Osteocyte (in vitro differentiated cells): ENCODE measurements at places on chromosomes 5 and 9. TPM values are rescaled to one million over a fixed set of nuclear protein-coding genes. Genes with fewer than 3 reads are reported as not detected.

The GFI1B gene
- total RNA-seq = not detected in 2 replicates

The GABRA6 gene
- total RNA-seq = not detected in 2 replicates

The CARTPT gene
- not detected in 2 replicates for total RNA-seq

The CAVIN4 gene
- 1.1 and 1.6 TPM in 2 replicates for total RNA-seq

The MARCHF3 gene
- total RNA-seq = 33.5 and 34.5 TPM in 2 replicates

The PCDHA9 gene
- 1.7 and 1.8 TPM in 2 replicates for total RNA-seq

GRCh38 chr9:16461137-16461840 lies 409.2 kb downstream of the BNC2 start:
- H3K27ac ChIP-seq = no peak overlapping the region
- peaks cover 4% of the 10 kb centered on the region for H3K36me3 ChIP-seq
- no peak overlapping the region for H3K4me3 ChIP-seq
- no peak for DNase-seq

- H3K4me1 ChIP-seq = peaks cover 17% of the 10 kb centered on the region
- no peaks in the 10 kb centered on the region for H3K27me3 ChIP-seq
- H3K27ac ChIP-seq = no peak overlapping the region
- no peak overlapping the region for H3K4me3 ChIP-seq
- DNase-seq = no peak
- H3K36me3 ChIP-seq = no peaks in the 10 kb centered on the region
Measured at GRCh38 chr5:56055287-56055686, 60.5 kb upstream of the IL6ST start.

- H3K27me3 ChIP-seq = peaks cover 56% of the 10 kb centered on the region
- DNase-seq = no peak
- no peak overlapping the region for H3K27ac ChIP-seq
- H3K36me3 ChIP-seq = no peaks in the 10 kb centered on the region
Measured at GRCh38 chr5:14958188-14958587, 86.6 kb upstream of the ANKH start.

DNA sequence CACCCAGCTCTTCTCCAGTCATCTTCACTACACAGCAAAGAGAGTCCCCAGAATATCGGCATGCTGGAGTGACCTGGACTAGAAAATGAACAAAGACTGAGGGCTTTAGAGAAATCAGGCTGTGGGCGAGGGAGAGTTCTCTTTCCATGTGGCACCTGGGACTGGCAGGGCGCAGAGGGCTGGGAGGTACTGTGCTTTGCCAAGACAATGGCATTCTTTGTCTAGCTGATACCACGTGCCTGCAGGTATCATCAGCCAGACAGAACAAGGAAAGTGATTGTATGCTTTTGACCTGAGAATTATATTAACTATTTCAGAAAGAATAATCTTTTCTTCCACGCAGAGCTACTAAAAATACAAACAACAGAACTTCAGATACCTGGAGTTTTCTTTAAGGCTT lies 30.5 kb downstream of the DDX31 start:
- H3K27ac ChIP-seq = no peak overlapping the region
- no peak overlapping the region for H3K4me3 ChIP-seq
- H3K27me3 ChIP-seq = no peaks in the 10 kb centered on the region
- H3K4me1 ChIP-seq = no peaks in the 10 kb centered on the region

- H3K36me3 ChIP-seq = no peaks in the 10 kb centered on the region
- peaks cover 58% of the 10 kb centered on the region for H3K4me1 ChIP-seq
- H3K27me3 ChIP-seq = peaks cover 8% of the 10 kb centered on the region
Measured at GRCh38 chr9:6567140-6567591, 78.4 kb downstream of the GLDC start.

DNA sequence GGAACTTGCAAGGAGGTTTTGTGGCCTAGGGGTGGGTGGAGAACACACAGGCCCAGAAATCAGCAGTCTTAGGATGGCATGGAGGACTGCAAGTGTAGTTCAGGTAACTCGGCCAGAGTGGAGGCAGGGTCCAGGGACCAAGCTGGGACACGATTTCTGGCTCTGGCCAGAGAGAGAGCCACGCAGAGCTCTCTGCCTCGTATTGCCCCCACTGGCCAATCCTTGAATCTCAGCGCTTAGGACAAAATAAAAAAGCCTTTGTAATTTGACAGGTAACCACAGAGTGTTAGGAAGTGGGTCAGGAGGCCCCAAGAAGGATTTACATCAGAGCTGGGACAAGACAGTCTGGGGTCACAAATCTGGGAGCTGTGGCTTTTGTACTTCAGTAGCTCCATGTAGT lies 11.7 kb downstream of the MAP3K1 start:
- peaks cover 55% of the 10 kb centered on the region for H3K4me1 ChIP-seq
- H3K27ac ChIP-seq = no peak overlapping the region
- no peak for DNase-seq
- no peaks in the 10 kb centered on the region for H3K27me3 ChIP-seq
- peaks cover 7% of the 10 kb centered on the region for H3K36me3 ChIP-seq

DNA sequence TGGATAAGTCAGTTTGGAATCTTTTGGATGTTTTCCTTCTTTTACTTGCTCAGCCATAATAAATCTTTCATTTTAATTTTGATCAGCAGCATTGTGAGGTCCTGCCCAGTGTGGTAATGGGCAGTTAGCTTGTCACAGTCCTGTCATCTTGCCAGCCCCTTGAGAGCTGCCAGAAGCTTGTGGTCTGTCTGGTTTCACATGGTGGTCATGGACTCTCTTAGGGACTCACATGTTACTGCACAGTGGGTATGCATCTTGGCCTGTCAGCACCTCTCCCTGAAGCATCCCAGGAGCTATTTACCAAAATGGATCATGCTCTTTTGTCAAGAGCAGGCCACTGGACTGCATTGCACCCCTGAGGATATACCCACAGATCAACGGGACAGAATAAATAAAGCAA lies 60.3 kb downstream of the DAPK1 start:
- peak; percentile 51 for DNase-seq
- peaks cover 39% of the 10 kb centered on the region for H3K4me1 ChIP-seq
- peak overlapping the region; percentile 66 for H3K27ac ChIP-seq

- no peak for DNase-seq
- no peaks in the 10 kb centered on the region for H3K27me3 ChIP-seq
Measured at GRCh38 chr9:13110766-13111417, 168.6 kb downstream of the MPDZ start.

DNA sequence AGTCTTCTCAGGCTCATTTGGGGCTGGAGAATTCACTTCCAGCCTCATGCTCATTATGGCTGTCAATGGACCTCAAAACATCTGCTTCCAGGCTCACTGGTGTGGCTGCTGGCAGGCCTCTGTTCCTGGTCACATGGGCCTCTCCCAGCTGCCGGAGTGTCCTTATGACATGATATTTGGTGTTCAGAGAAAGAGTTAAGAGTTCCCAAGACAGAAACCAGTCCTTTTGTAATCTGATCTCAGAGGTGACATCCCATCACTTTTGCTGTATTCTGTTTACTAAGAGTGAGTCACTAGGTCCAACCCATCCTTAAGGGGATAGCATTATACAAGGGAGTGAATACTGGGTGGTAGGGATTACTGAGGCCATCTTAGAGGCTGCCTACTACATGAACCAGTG lies 104.6 kb downstream of the CACNA1B start:
- DNase-seq = no peak
- H3K27me3 ChIP-seq = no peaks in the 10 kb centered on the region
- no peak overlapping the region for H3K27ac ChIP-seq
- H3K4me3 ChIP-seq = no peak overlapping the region

DNA sequence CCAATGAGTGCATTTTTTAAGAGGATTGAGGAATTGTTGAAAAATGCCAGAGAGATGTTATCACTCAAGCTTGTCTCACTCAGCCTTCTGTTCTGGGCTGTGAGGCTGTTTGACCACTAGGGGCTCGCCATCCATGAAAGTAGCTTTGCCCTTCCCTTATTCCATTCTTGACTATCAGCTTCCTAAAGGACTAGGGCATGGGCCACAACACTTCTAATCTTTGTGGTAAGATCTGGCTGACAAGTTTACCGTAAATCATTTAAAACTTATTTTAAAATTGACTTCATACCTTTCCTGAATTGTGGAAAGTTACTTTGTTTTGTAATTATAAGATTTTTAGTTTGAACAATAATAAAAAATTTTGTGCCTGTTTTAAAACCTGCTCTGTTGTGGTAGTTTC lies 49.5 kb downstream of the TJP2 start:
- H3K36me3 ChIP-seq = peaks cover 18% of the 10 kb centered on the region
- no peaks in the 10 kb centered on the region for H3K27me3 ChIP-seq
- no peak for DNase-seq

- no peak overlapping the region for H3K27ac ChIP-seq
- H3K4me3 ChIP-seq = no peak overlapping the region
- peaks cover 13% of the 10 kb centered on the region for H3K4me1 ChIP-seq
- no peaks in the 10 kb centered on the region for H3K27me3 ChIP-seq
- DNase-seq = no peak
- H3K36me3 ChIP-seq = no peaks in the 10 kb centered on the region
Measured at GRCh38 chr9:18398038-18398437, 75.9 kb upstream of the ADAMTSL1 start.

DNA sequence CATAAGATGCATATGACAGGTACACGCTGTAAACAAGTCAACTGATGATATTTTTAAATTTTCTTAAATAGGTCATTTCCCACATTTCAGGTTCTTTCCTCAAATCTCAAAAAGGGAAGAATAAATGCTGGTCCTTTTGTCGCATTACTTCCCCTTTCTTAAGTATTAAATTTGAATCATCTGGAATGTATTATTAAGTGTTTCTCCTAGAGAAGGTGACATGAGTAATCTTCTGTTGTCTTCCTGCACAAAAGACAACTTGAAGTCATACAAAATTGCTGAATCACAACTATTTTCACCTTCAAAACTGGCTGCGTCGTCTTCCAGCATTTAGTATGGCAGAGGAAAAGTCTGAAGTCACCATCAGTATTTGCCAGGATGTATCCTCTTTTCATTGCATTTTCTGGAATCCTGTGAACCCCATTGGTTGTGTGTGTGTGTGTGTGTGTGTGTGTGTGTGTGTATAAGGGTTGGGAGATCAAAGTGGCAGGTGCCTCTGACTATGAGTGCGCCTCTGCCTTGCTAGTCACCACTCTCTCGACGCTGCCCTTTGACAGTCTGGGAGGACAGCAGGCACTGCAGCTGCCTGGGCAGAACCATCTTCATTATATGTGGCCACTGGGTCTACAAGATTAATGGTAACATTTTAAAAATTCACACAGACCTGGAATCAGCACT lies 86.9 kb downstream of the MVB12B start:
- H3K4me1 ChIP-seq = peaks cover 10% of the 10 kb centered on the region
- H3K4me3 ChIP-seq = no peak overlapping the region
- no peak overlapping the region for H3K27ac ChIP-seq
- peaks cover 9% of the 10 kb centered on the region for H3K36me3 ChIP-seq
- DNase-seq = no peak

DNA sequence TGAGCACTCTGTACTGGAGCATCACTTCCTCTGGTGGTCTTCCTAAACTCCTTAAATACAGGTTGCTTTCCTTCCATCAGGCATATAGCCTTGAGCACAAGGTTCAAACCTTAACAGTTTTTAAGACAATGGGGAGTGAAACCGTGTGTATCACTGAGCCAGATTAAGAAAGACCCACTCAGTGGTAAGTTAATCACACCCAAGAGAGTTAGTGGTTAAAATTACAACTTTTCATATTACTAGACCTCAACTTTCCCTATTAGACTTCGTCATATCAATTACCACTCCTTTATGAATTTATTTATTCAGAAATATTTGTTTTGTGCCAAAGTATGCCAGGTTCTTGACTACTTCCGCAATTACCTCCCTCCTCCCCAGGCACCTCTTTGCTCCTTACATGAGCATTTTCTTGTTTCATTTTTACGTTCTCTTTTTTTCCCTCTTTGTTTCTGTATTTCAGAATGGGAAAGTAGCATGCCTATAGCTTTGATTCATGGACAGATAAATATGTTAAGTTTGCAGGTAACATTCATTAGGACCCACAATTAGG lies 351.0 kb downstream of the KIAA0825 start:
- DNase-seq = no peak
- H3K27ac ChIP-seq = no peak overlapping the region
- no peak overlapping the region for H3K4me3 ChIP-seq
- no peaks in the 10 kb centered on the region for H3K27me3 ChIP-seq

GRCh38 chr5:140239939-140240700 lies 62.8 kb downstream of the PFDN1 start:
- peaks cover 6% of the 10 kb centered on the region for H3K36me3 ChIP-seq
- H3K27me3 ChIP-seq = no peaks in the 10 kb centered on the region
- no peak overlapping the region for H3K27ac ChIP-seq
- DNase-seq = peak; percentile 88

GRCh38 chr9:137087409-137087925 lies 682 bp downstream of the MAN1B1 start:
- no peak for DNase-seq
- peaks cover 15% of the 10 kb centered on the region for H3K36me3 ChIP-seq
- no peaks in the 10 kb centered on the region for H3K27me3 ChIP-seq
- H3K4me1 ChIP-seq = peaks cover 43% of the 10 kb centered on the region

GRCh38 chr9:136378170-136379002 lies 4.9 kb upstream of the CARD9 start:
- H3K27me3 ChIP-seq = no peaks in the 10 kb centered on the region
- H3K27ac ChIP-seq = no peak overlapping the region
- no peak overlapping the region for H3K4me3 ChIP-seq
- H3K4me1 ChIP-seq = peaks cover 1% of the 10 kb centered on the region

DNA sequence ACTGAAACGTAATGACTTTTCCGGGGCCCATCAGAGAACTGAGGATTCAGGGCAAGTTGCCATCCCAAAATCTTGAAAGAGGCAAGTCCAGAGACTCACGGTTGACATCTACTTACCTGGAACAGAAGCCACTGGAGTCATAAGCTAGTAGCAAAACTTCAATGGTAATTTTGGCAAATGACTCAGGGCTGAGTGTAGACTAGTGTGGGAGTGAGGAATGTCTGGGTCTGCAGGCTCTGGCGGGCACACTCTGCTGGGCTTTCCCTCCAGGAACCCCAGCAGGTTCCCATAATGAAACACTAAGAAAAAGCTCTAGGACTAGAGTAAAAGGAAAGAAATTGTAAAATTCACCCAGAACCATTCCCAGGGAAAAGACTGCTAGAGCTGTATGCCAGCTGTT lies 122.9 kb upstream of the NFIL3 start:
- H3K4me1 ChIP-seq = no peaks in the 10 kb centered on the region
- H3K4me3 ChIP-seq = no peak overlapping the region
- no peaks in the 10 kb centered on the region for H3K27me3 ChIP-seq
- H3K27ac ChIP-seq = no peak overlapping the region
